CD4-positive, alpha-beta T cell treated with Interleukin-15 for 4 hours (primary cell): ENCODE measurements at places on chromosomes 5 and 9.

- no peak for DNase-seq
Measured at GRCh38 chr5:38448568-38449350, 107.7 kb downstream of the LIFR start.

DNA sequence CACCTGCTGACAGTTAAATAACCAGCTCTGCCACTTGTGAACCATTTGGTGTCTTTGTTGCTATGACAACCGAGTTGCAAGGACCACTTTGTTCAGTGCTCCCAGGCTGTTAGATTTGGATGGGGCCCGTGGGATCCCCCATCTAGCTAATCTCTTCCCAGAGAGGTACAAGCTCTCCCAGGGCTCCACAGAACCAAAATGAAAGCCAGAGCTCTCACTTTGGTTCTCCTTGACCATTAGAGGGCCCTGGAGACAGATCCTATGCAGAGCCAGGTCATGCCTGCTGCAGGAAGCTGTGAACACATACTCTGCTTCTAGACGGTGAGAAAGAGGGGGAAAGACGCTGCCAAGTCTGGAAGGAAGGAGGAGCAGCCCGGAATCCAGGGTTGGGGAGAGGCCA lies 224.6 kb downstream of the GABBR2 start:
- DNase-seq, result no peak

GRCh38 chr9:116899337-116900006 lies 212.4 kb downstream of the TRIM32 start:
- DNase-seq, result no peak

DNA sequence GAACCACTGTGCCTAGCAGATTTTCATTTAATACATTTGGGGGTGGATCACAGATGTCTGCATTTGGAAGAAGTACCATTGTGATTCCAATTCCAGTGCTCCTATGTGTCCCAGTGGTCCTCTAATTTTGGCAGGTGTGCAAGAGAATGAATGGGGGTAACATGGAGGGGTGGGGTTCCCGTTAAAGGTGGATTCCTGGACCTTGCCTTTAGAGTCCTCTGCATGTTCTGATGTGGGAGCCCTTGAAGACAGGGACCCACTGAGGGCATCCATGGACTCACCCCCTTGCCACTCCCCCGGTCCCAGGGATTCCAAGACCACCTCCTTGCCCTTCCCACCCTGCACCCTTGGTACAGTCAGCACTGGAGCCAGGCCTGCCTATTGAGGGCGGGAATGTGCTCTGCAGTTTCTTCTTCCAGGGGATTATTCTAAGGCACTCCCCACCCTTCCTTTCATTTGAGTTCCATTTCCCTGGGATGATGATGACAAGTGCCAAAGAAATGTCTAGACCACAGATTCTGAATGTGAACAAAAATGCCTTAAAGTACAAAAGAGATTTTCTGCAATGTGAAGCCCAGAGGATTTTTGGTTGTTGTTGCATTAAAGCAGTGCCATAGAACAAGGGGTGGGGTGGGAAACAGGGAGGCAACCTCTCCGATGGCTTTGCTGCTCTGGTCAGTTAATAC lies 119.4 kb upstream of the PTCH1 start:
- DNase-seq, result no peak

GRCh38 chr5:157356576-157356975 lies 90.7 kb downstream of the CYFIP2 start:
- DNase-seq, result no peak

DNA sequence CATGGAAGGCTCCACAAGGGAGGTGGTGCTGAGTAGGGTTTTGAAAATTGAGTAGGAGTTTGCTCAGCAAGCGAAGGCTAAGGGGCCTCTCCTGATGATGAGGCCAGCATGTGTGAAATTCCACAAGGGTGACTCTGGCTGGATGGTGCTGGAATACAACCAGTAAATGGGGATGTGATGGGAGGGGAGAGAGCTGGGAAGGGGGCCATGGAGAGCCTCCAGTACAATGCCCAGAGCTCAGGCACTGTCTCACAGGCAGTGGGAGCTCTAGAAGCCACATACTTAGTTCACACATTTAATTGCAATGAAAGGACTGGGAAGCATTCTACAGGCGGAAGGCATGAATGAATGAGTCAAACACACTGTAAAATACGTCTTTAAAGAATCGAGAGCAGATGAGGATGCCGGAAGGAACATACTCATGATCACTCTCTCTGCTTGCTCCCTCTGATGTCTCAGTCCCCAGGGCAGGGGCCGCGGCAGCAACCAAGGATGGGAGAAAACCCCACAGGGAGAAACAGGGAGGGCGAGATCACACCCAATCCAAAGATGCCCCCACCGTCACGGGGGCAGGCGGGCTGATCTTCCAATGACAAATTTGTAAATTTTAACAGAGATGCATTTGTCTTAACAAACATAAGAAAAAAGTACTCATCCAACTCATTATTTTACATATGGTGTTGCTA lies 261.0 kb downstream of the NSG2 start:
- DNase-seq, result no peak

DNA sequence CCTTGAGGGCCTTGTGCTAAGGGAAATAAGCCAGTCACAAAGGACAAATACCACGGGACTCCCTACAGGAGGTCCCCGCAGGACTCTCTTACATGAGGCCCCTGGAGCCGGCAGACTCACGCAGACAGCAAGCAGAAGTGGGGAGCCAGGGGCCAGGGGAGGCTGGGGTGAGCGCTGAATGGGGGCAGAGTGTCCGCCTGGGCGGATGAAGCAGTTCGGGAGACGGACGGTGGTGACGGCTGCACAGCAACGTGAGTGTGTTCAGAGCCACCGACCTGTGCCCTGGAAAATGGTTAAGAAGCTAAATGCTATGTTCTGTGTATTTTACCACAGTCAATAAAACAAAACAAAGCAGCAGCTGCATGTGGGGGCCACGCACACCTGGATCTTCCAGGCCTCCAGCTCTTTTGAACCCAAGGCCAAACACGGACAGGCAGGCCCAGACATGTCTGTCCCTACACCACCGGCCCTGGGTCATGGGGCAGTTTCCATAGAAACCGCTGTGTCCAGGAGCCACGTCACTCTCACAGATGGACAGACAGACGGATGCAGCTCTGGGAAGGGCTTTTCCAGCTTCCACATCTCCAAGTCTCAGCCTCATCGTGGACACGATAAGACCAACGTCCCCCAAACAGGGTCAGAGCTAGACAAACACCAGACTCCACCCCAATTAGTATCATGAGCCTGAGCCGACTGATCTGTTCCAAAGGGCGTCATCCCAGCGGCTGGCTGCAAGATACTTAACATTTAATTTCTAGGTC lies 103.9 kb downstream of the VAV2 start:
- no peak for DNase-seq

GRCh38 chr5:23626961-23627360 lies 119.6 kb downstream of the PRDM9 start:
- no peak for DNase-seq

DNA sequence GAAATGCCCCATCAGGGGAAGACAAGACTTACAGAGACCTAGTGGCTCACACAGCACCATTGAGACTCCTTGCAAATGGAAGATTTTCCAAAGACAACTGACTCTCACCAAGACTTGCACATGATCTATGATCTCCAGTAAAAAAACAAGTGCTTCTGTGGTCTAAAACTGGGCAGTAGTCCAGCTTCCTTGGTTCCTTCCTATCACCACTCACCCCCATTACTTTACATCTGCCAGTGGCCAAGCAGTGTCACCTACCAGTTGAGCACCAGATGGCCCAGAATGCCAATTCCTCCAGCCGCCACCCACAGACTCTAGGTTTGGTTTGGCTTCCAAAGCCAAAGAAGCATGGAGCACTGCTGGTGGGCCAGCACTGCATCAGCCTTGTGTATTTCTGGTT lies 47.7 kb downstream of the SH3TC2 start:
- no peak for DNase-seq

DNA sequence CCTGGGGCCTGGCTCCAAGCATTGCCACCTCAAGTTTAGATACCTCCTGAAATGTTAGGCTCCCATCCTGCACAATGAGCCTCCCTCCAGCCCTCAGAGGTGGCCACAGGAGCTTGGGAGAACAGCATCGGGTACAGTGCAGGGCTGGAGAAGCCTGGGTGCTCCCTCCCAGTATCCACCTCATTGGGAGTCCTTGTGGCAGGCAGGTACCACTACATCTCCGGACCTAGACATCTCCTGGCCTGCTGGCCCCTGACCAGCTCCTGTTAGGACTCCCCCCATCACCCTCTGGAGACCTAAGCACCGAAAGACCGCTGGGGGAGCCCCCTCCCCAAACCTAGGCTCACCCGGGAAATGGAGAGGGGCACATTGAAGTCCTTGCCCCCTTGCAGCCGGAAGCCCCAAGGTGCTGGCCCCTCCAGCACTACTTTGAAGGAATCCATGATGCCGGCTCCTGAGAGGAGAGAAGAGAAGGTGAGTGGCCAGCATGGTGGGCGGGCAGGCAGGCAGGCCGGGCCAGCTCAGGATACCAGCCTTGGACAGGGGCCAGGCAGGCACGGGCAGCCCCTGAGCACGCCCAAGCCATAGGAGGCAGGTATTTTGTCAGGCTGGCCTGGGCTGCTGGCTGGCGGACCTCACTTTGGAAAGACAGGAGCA lies 1.2 kb downstream of the PDLIM7 start:
- no peak for DNase-seq

DNA sequence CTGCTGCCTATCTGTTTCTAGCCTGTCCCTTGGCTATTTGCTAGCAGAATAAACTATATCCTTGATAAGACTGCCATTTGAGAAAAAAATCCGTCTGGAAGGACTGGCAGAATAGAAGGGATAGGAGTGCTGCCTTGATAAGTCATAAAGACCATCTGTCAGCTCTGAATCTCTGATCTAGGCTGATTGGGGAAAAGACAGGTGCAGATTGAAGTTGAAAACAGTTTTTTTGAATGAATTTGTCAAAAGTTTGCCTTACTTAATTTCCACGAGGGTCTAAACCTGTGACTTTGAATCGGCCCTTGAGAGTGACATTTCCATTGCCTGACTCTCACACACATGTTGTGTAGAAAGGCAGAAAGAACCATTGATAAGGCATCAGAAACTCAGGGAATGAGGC lies 218.6 kb downstream of the MAN2A1 start:
- no peak for DNase-seq

GRCh38 chr5:116947691-116948528 lies 373.3 kb upstream of the SEMA6A start:
- DNase-seq, result peak; percentile 37

GRCh38 chr9:111994831-111995458 lies 98.3 kb downstream of the UGCG start:
- DNase-seq, result no peak

DNA sequence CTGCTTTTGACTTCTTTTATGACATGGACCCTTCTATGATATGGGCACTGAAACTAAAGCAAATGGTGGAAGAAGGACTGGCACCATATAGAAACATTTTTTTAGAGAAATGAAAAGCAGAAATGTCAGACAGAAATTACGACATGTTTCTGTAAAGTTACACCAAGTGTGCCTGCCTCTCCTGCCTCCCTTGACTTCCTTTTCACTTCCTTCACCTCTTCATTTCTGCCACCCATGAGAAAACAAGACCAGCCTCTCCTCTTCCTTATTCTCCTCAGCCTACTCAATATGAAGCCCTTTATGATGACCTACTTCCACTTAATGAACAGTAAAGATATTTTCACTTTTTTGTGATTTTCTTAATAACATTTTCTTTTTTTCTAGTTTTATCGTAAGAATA lies 44.5 kb downstream of the ERCC6L2 start:
- no peak for DNase-seq

DNA sequence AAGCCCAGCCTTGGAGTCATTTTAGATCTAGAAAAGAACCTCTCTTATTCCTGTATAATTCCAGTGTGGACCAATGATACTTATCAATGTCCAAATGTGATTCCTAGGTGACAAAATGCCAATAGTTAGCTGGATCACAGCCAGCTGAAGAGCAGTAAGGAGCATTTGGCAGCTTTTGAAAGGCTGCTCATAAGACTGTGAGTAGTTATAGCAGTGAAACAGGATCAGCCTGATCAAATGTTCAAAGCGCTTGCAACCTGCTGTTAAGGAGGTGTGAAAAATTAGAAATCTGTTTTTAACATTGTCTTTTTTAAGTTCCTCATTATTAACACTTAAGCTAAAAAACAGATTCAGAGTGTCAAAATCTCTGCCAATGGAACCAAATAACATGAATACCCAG lies 85.1 kb downstream of the SSBP2 start:
- no peak for DNase-seq

DNA sequence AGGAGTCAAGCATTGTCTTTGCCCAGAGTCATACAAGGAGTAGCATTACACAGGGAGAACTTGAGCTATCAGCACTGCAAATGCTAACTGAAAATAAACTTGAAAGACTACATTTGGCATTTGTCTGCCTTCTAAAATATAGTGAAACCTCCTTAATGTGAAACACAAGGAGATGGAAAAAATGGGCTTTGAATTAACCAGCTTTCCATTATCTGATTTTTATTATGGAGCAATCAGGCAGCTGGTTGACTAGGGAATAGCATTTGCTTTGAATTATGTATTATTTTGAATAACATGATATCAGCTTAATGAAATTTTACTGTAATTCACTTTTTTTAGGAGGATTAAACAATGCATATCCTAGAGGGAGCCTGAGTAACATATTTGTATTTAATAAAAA lies 130.8 kb downstream of the GDNF start:
- DNase-seq, result no peak

DNA sequence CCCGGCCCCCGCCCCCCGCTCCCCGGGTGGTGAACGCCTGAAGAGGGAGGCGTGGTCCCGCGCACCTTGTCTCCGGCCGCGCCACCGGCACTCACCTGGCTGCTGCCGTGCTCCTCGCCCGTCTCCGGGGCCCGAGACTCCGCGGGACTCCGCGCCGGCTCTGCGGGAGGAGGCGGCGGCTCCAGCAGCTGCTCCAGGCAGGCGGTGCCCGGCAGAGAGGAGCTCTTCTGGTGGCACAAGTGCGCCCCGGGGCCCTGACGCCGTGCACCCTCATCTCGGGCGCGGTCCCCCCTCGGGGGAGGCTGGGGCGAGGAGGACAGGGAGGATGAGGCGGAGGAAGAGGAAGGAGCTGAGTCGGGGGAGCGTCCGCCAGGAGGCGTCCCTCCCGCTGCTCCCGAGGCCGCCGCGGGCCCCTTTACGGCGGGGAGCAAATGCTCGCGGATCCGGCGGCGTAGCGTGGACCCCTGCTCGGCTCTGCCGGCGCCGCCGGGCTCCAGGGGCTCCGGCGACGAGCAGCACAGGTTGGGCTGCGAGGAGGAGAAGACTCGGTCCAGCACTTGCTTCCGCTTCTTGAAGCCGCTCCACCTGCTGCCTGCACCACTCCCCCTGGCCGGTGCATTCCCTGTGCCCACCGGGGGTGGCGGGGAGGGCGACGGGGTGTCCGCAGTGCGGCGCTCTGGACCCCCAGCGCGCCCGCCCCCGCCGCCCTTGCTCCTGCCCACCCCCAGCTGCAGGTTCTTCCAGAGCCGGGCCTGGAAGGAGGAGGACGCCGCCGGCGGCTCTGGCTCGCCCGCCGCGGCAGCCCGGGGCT lies 928 bp downstream of the MCTP1 start:
- DNase-seq, result no peak

DNA sequence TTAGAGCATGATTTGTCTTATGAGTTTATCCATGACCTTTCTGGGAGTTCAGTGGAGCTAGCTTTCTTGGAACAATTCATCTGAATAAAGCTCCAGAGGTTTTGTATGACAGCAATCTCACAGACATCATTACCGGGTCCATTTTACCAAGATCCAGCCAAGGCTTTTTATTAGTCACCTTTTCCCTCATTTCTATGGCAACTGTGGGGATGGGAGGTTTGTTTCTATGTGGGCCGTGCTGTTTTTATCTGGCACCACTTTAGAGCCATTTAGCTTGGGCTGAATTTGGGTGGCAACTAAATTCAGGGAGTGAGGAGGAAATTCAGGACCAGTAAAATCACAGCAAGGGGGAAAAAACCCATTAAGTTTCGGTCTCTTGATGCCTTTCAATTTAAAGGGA lies 245.7 kb downstream of the NSG2 start:
- no peak for DNase-seq
